T-helper 1 cell (primary cell): ENCODE measurements at places on chromosomes 3 and 15.

- peak; percentile 77 for DNase-seq
These were observed 527 bp downstream of the B2M start for GRCh38 chr15:44711743-44712345.

- no peak for DNase-seq
These were observed 141.3 kb downstream of the ADAM10 start for GRCh38 chr15:58608129-58608590.

DNA sequence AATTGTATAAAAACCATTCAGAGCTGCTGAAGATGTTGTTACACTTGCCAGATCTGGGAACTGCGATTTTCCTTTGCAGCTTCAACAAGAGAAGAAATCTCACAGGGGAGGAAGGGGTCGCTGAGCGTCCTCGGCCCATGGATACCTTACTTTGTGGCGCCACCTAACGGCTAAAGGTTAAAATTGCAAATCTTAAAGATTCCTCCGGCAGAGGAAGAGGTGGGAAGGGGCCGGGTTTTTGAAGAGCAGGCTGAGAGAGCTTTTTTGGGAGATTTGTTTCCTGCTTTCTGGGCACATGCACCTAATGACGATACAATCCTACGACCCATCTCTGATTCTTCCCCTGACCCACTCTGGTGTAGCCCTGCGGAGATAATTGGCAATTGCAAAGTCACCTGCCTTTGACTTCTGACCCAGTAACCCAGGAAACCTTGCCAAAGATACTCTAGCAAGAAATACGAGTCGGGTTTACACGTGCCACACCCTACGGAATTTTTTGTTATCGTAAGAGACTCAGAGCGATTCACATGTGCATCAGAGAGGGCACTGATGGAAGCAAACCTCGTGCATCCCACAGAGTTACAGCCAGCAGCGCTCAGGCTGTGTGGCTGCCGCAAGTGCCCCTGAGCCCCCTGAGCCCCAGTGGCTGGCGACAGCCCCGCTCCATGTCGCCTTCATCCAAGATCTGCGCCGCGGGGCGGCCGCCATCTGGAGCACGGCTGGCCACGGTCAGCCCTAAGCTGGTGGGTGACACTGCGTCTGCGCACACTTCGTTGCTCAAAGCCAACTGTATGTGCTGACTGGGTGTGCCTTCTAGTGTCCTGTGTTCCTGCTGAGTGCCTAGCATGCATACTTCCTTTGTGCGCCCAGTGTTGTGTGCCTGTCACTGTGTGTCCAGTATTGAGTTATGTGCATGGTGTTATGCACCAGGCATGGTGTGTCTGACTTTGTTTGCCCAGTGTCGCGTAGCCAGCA, 55.2 kb upstream of the CHRNA7 start:
- DNase-seq = no peak

GRCh38 chr15:66144978-66145725, 108.4 kb downstream of the MEGF11 start:
- DNase-seq = no peak

DNA sequence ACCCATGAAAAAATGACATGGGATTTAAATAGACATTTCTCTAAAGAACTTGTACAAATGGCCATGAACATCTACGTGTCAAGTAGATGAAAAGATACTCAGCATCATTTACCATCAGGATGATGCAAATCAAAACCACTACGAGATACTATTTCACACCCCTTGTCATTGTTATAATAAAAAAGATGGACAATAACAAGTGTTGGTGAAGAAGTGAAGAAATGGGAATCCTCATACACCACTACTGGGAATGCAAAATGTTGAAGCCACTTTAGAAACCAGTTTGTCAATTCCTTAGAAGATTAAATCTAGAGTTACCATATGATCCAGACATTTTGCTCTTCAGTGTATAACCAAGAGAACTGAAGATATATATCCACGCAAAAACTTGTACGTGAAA, 57.9 kb downstream of the TIMP4 start:
- DNase-seq = no peak

- DNase-seq = no peak
These were observed 8.8 kb downstream of the ABHD6 start for GRCh38 chr3:58246148-58247047.

DNA sequence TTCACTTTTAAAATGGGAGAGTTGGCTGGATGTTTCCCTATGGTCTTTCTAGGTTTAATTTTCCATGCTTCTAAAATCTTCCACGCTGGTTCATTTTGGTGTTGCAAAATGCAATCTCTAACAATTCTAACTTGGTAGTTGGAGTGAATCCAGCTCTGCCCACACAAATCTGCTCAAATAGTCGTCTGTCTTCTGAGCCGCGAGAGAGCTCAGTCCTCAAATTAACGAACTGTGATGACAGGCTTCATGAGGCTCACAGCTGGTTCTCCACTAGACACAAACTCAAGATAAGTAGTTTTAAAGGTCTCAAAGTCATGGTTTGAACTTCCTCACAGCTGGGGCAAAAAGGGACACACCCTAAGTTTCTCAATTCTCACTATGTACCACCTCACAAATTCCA, 178.6 kb upstream of the LYSMD4 start:
- DNase-seq = no peak

DNA sequence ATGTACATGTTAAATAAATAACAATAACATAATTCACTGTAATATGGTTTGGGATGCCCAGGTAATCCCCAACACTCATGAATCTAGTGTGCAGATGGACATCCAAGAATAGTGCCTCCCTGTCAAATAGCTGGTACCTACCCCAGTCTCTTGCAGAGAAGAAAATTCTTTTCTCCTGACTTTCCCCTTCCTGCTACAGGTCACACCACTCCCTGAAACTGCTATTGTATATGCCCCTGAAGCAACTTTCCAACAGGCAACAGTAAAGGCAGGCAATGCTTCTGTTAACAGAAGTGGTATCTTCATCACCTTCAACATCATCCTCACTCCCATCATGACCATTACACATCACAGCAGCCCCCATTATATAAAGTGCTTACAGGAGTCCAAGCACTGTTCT, 431.6 kb downstream of the MAGI1 start:
- no peak for DNase-seq

DNA sequence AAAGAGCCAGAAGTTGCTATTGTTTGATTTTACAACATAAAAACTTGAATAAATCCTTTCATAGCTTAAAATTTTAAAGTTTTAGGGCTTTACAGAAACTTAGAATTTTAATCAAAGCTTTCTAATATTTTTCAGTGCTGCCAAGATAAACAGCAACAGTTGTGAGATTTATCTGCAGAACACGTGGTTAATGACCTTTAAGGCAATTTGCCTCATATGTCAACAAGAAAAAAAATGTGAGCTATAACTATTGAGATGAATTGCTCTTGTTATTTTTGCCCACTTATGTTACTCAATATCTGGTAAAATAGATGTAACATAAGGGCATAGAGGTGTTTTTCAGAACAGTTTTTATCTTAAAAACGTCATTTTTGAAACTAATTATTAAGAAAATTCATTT, 96.7 kb upstream of the NECTIN3 start:
- DNase-seq = no peak

- DNase-seq = no peak
These were observed 78.5 kb downstream of the CHCHD6 start for GRCh38 chr3:126782536-126782935.

DNA sequence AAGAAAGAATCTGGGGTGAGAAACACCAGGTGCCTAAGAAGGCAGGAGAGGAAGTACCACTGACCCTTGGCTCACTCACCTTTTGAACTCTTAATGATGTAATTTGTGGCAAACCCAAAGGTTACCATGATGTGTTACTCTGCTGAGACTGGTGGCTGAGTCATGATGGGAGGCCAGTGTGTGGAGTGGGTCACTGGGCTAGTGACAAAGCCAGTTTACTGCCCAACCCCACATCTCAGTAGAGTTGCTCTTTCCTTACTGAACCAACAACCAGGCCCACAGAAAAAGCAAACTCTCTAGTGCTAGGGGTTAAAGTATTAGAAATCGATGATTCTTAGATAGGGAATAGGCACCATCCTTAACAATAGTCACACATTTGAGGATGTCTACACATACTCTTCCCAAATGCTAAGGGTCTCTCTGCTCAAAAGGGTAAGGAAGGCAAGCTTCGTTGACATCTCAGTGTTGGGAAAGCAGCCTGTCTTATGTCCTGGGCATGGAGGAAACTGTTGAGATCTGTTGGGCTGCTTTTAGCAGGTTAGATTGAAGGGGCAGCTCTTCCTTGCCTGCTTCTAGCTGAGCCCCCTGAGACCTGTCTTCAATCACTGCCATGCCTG, 3.1 kb downstream of the RBP2 start:
- no peak for DNase-seq

GRCh38 chr15:100191161-100191560, 150.6 kb downstream of the ADAMTS17 start:
- no peak for DNase-seq

GRCh38 chr3:94356581-94356980, 293.7 kb downstream of the NSUN3 start:
- no peak for DNase-seq

- no peak for DNase-seq
These were observed 86.1 kb upstream of the CGNL1 start for GRCh38 chr15:57290187-57290586.

DNA sequence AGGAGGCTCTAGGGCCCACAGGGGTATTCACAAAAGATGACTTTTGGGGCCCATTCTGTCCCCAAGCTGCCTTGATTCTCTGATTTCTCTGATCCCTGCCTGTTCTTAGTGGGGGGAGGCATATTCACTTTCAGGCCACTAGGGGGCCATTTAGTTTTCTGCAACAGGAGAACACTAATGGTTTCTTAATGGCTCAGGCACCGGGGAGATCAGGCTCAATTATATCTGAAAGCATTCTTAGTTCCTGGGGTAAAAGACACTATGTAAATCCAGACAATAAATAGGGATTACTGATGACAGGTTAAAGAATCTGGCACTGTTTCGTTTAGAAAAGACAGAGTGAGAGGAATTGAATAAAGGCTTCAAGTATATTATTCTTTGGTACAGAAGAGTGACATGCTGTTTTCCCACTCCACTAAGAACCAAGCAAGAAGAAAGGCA, 2.5 kb upstream of the INAFM2 start:
- DNase-seq = peak; percentile 33

DNA sequence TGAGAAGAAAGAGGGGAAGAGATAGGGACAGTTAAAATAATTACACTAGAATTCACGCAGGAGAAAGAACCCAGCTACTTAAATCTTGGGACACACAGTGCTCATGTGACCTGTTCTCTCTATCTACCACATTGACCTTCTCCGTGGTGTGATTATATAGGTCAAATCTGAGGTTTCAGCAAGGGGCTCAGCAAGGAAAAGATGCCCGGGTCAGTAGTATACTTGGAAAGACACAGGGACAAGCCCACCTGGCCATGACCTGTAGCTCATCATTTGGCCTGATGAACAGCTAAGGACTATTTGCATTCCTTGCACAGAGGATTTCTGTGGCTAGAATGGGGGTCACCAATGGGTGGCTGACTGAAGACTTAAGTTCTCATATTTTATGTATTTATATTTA, 71.9 kb downstream of the SSR3 start:
- no peak for DNase-seq

GRCh38 chr15:41901431-41901830, 7.6 kb upstream of the SPTBN5 start:
- DNase-seq = no peak

DNA sequence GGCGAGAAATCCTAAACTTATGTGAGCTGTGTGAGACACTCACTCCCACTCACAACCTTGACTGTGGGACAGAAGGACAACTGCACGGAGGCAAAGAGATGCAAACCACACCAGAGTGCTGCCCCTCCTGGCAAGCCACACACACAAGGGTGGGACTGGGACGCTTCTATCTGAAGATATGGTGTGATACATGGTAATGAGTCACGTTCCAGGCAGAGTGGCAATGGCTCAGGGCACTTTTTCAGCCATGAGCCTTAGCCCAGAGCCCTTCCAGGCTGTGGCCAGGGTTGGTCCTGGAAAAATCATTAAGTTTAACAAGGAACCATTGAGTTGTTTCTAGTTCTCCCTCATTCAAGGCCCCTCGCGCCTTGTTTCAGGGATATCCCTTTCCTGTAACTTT, 56.1 kb downstream of the WNT5A start:
- DNase-seq = no peak

- no peak for DNase-seq
These were observed 1.6 kb upstream of the DALRD3 start for GRCh38 chr3:49019941-49020329.

GRCh38 chr3:32421991-32422859, 30.6 kb downstream of the CMTM7 start:
- no peak for DNase-seq

GRCh38 chr3:89577637-89578530, 470.5 kb downstream of the EPHA3 start:
- DNase-seq = no peak

GRCh38 chr15:83305704-83306291, 21.3 kb upstream of the BNC1 start:
- no peak for DNase-seq

DNA sequence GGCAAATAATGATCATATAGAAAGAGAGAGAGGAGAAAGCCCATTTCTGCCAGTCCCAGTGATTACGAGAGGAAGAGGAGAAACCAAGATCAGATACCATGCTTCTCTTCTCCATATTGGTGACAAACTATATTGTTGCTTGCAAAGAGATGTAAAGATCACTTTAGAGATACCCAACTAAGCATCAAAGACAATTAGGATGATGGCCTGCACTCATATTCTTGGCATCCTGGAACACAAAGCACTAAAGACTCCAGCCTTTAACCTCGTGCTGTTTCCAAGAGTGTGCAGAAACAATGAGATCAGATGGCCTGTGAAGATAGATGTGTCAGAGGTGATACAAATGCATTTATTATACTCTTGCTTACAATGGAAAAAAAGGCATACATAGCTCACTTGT, 170.7 kb upstream of the TP63 start:
- DNase-seq = no peak

- DNase-seq = no peak
These were observed 8.4 kb upstream of the CMTM7 start for GRCh38 chr3:32383136-32383711.

- DNase-seq = no peak
These were observed 4.7 kb upstream of the RYK start for GRCh38 chr3:134255404-134255803.

- DNase-seq = no peak
These were observed 3.0 kb downstream of the TRAK1 start for GRCh38 chr3:42094128-42094527.

DNA sequence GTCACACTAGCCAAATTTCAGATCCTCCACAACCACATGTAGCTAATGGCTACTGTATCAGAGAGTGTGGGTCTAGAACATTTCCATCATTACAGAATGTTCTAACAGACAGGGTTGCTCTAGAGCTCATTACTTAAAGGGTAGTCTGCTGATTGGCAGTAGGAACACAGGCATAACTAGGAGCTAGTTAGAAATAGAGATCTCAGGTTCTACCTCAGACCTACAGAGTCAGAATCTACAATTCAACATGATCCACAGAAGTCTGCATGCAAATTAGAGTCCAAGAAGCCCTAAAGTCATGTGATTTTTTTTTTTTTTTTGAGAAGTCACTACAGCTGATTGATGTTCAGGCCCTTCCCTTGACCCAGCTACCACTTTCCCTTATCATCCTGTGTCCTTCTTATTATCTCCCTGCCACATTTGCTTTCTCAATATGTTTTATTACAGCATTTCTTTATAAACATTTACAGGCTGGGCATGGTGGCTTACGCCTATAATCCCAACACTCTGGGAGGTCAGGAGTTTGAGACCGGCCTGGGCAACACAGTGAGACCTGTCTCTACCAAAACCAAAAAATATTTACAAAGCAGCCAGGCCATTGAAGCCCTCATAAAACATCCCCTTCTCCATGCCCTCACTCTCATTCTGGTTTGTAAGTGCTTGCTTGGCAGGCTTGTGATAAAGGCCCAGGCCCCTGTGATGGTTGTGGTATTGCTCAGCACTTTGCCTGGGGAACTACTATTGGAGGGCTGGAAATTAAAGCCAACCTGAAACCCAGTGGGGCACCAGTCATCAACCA, 3.8 kb upstream of the ABHD5 start:
- DNase-seq = no peak
